ENCODE measurements at places on chromosomes 13 and 19.

- no peak for DNase-seq
These were observed 79.2 kb upstream of the LRCH1 start for GRCh38 chr13:46473806-46474205.

DNA sequence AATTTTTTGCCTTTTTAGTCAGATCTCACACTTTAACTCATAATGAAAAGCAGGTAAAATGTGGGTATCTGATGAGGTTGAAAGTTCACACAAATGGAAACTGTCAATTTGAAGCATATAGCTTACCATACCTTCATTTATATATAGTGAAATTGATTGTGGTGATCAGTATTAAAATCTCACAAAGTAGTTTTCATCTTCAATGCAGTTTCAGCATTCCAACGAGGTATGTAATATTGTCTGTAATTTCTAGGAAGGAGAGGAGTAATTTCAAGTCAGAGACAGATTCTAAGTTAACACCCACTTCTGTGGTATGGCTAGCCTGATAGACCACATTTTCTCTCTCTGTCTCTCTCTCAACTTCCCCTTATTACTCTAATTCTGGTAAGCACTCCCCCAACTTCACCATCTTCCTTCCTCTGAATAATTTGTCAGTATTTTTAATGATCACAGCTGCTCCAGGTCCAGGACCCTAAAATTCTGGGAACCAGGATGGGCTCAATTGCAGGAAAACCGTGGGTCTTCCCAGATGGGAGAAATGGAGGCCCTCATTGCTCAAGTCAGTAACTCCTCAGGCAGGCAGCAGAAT is 455.7 kb downstream of the FGF9 start:
- DNase-seq: no peak

GRCh38 chr13:31276421-31276820 is 76.6 kb downstream of the B3GLCT start:
- no peak for DNase-seq

DNA sequence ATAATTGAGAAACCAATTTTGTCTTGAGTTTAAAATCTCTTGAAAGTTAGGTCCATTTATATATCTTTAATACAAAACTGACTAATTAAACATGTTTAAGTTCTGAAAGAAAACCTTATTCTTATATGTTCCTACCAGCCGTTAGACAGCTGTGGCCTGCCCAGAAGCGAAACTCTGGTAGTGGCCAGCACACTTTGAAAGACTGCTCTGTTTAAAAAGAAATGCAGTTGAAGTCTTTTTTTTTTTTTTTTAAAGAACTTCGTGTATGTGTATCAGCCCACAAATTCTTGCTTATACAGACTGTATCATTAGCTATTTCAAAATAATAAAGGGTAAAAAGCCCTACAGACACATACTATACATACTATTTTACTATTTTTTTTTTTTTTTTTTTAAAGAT is 34.0 kb downstream of the KCTD4 start:
- no peak for DNase-seq

GRCh38 chr13:65028101-65028500 is 2202.0 kb downstream of the PCDH9 start:
- no peak for DNase-seq

GRCh38 chr19:35346193-35347052 is 1.3 kb upstream of the FFAR1 start:
- DNase-seq: no peak

DNA sequence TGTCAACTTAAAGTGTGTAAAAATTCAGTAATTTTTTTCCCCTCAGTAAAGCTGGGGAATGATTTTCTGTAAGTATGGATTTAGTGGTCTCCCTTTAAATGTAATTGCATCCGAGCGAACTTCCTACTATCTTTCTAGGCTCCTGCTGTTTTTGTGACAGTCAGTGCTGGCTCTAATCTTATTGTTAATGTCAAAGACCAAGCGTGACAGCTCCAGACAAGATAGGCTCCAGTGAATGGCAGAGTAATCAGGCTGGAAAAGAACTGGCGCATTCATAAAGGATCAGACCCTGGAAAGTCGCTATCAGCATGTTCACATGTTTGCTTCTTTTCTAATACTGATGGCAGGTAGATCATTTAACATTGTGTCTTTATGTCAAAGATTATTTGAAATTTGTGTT is 908.0 kb upstream of the ATXN8OS start:
- no peak for DNase-seq

GRCh38 chr19:29680447-29680846 is 15.2 kb downstream of the PLEKHF1 start:
- no peak for DNase-seq

DNA sequence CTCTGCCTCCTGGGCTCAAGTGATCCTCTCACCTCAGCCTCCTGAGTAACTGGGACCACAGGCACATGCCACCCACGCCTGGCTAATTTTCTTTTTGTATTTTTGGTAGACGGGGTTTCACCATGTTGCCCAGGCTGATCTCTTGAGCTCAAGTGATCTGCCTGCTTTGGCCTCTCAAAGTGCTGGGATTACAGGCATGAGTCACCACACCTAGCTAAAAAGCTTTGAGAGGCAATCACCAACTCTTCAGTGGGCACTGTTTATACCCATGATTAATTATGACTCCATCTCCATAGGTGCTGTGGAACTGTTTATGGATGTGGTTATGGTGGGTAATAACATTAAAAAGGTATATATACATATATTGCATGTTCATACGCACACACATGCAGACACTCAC is 7.5 kb upstream of the RBM26 start:
- no peak for DNase-seq

DNA sequence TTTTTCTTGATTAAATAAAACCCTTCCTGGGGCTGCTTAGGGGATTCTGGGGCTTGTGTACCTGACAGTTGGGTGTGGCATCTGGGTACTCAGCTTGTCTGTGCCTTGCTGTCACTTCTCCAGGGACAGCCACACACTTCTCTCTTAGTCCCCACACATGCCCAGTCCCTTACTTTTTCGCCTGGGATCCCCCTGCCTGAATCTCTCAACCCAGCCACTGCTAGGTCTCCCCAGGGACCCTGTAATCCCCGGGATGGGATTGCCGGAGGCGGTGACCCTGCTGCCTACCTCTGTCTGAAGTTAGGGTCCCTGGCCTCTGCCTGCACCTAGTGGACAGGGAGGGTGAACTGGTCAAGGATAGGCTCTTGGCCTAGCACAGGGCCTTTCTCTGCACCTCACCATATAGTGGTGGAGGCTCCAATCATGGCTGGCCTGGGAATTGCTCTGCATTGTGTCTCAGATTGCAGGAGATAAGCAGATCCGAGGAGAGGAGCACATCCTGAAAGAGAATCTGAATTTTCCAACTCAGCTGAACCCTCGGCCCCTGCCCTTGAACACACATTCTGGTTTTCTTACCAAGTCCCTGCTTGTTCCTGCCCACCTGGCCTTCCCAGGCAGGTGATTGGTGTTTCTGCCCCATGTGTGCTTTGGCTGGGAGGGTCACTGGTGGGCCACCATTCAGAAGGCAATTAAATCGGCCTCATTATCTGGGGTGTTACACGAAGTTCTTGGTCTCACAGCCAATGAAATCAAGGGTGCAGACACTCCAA is 8.7 kb upstream of the ZNF492 start:
- no peak for DNase-seq

GRCh38 chr19:13195678-13196077 is 45.5 kb downstream of the IER2 start:
- DNase-seq: no peak

DNA sequence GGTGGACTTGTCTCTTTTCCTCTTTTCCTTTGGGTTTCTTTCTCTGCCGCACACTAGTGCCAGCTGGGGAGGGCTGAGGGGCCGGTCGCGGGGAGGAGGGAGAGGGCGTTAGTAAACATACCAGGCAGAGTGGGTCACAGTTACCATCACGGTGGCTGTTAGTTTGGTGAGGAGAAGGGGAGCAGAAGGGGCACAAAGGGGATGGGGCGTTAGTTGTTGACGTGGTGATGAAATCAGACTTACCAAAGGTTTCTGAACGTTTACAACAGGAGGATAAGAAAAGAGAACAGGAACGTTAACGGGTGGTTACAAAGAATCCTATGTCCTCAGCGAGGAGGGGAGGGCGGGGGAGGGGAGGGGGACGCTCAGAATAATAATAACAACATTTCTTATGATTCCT is 77.9 kb downstream of the PTPRS start:
- no peak for DNase-seq

DNA sequence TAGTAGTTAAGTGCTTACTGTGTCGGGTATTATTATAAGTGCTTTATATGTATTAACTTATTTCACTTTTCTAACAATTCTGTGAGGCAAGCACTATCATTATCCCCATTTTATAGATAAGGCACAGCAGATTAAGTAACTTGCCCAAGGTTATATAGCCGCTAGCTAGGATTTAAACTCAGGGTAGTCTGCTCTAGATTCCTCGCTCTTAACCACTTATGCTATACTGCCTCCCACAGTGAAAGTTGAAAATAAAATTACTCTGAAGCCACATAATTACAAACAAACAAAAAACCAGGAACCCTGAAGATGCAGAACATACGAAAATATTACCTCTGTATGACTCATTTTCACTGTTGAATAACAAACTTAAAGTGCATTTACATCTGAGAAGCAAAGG is 3.9 kb downstream of the TEX30 start:
- peak; percentile 45 for DNase-seq

GRCh38 chr19:51122112-51122981 is 2.4 kb upstream of the SIGLEC9 start:
- DNase-seq: no peak

- DNase-seq: peak; percentile 69
These were observed 1.0 kb downstream of the SMIM24 start for GRCh38 chr19:3479177-3479833.

DNA sequence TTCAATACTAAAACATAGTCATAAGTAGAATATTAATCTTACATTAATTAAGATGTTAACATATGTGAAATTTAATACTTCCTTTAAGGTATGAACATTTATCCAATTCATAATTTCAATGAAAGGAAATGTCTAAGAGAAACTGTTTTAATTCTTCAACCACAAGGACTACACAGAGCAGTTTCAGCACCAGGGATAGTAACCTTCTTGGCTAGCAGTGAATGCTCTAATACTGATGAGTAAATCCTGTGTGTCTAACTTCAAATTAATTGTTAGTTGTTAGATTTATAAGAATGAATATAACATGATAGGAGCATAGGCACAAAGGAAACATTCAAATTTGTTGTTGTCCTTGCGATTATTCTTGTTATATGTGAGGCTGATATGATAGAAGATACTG is 15.6 kb upstream of the NBEA start:
- no peak for DNase-seq

DNA sequence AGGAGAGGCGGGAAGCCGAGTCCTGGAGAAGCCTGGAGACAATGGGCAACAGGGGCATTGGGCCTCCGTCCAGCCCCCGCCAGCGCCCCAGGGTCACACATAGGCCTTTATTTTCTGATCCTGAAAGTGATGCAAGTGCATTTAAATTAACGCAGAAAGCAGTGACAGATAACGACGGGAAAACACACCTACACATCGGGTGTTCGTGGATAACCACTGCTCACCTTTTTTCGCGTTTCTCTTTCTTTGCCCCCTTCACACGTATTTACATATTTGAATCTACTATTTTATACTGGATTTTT is 30.4 kb upstream of the GRTP1 start:
- DNase-seq: no peak

DNA sequence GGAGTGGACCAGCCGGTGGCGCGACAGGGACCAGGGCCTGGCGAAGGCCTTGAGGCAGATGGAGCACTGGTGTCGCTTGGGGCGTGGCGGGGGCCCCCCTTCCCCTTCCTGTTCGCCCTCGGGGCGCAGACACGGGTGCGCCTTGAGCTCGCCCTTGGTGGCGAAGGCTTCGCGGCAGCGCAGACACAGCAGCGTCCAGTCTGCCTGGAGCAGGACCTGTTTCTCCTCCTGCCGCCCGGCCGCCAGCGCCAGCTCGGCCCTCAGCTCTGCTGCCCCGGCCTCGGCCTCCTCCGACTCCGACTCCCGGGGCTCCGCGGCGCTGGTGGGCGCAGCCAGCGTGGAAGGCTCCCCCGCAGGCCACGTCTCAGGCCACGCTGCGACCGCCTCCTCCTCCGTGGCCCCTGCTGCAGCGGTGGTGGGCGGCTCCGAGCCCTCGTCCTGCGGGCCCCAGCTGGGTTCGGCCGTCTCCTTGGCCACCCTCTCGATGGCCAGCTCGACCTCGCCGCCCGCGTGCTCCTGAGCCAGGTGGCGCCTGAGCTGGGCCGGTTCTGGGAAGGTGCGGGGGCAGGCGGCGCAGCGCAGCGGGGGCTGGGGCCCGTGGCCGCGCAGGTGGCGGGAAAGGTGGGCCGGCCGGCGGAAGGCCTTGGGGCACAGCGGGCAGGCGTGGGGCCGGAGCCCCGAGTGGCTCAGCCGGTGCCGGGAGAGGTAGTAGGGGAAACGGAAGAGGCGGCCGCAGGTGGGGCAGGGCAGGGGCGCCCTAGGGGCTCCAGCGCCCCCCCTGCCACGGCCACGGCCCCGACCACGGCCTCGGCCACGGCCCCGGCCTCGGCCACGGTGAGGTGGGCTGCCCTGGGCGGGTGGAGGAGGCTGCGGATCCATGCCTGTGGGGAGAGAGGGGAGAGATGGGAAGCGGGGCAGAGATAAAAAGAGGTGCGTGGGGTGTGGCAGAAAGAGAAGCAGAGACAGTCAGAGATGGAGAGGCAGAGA is 1.6 kb downstream of the ZNF579 start:
- DNase-seq: no peak

- DNase-seq: peak; percentile 54
These were observed 61.4 kb downstream of the USP12 start for GRCh38 chr13:27110056-27110746.

DNA sequence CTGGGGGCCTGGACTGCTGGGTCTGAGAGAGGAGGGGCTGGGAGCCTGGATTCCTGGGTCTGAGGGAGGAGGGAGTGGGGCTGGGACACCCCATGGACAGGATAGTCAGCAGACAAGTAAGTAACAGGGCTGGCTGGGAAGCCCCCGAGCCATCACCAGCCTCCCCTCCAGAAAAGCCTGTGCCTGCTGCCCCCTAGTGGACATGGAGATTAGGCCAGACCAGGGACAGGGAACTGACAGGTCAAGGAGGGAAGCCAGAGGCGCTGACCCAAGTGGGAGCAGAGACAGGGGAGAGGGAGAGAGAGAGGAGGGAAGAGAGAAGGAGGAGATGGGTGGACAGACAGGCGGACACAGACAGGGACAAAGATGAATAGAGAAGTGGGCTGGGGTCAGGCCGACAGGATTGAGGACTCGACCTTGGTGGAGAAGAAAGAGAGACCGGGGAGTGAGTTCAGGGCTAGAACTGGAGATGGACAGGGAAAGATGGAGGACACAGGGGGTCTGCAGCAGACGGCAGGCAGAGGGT is 6.7 kb upstream of the ERFL start:
- DNase-seq: peak; percentile 61

GRCh38 chr13:73989244-73989843 is 144.9 kb downstream of the KLF12 start:
- DNase-seq: no peak

GRCh38 chr19:21621671-21622070 is 116.3 kb downstream of the ZNF429 start:
- no peak for DNase-seq
